ENCODE measurements at places on chromosomes 7 and 10.

GRCh38 chr10:83165265-83165664, 974.0 kb upstream of the GHITM start:
- peak; percentile 19 for DNase-seq

GRCh38 chr10:63666836-63667383, 145.7 kb downstream of the REEP3 start:
- DNase-seq = no peak

DNA sequence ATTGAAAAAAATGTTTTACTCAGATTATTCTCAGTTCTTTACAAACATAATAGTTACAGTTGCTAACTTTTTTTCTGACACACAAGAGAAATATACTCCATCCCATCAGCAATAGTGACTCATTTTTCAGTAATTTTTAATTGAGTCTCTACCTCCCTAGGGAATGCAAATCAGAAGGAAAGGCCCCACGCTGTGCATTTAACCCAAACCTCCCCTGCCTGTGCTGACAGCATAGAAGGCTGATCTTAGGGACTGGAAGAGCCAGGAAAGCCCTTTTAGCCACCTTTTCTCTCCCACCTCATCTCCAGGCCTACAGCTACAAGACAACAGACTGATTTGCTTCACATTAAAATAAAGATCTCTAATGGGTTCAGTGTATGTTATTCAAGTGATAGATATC, 24.7 kb upstream of the PIK3CG start:
- no peak for DNase-seq

- DNase-seq = no peak
Measured at GRCh38 chr7:32494946-32495297, 367 bp upstream of the AVL9 start.

DNA sequence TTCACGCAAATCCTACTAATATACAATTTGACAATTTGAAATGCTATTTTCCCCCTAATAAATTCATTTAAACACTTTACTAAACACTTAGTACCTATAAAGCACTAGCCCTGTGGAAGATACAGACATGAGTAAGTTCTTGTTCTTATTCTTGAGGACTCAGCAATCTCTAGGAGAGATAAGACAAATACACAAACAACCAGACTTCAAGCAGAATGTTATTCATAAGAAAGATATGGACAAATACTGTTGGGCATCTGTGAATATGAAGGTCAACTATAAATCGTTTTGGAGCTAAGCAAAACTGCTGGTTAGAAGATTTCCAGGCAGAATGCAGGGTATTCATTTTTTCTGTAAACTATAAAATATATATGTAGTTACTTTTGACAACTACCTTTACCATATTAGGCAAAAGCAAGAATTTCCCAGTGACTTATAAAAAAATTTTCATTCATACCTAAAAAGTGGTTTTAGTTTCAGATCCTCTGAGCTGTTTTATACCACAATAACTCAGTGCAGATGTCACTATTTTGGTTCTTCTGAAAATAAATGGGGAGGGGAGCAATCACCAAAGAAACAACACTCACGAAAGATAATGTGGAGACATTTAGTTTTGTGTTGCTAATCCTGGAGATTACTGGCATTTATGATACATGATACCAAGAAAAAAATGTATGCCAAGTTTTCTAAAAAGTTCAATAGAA, 3.8 kb downstream of the VPS41 start:
- DNase-seq = no peak

DNA sequence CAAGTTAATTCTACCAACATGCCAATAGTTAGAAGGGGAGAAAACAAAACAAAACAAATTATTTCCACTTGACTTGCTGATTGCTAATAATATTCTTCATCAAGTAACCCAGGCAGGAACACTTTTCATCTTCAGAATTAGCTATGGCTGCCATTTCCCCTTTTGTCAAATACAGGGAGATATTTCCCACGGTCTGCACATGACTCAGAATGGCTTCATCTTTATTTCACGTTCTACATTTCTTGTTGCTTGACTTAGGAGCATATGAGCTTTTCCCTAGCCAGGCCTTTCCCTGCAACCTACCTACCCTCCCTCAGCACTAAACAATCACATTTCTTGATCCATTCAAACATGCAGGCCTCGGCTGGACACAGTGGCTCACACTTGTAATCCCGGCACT, 6.5 kb downstream of the CPVL start:
- no peak for DNase-seq

- no peak for DNase-seq
Measured at GRCh38 chr10:79327090-79327457, 20.2 kb upstream of the PPIF start.

DNA sequence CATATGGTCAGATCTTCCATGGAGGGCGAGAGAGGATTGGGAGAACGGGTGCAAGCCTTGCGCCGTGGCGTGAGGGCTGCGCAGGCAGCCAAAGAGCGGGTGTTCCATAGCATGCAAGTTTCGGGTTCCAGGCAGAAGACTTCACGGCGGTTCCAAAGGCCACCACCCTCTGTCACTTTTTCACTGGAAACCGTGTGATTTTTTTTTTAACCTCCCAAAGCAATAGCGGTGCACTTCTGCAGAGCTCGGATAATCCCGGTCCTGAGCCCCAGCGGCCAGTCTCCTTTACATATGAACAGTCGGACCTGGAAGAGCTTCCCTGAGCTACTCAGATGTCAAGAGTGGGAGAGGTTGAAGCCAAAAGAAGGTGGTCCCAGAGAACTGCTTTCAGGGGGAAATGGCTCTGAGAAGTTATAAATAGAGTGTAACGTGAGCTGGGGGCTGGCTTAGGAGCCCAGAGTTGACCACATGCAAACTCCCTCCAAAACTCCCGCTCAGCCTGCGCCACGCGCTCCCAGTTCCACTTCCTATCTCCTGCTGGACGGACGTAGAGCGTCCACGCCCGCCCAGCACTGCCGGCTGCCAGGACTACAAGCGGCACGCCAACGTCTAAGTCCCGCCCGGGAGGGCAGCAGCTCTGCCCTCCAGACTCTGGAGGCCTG, at the start of gene MEOX2:
MEOX2 (minus strand) TSS at position 389 of the 662 bp plus-strand sequence; CDS start at position 108, 281 bp downstream.
- DNase-seq = no peak

DNA sequence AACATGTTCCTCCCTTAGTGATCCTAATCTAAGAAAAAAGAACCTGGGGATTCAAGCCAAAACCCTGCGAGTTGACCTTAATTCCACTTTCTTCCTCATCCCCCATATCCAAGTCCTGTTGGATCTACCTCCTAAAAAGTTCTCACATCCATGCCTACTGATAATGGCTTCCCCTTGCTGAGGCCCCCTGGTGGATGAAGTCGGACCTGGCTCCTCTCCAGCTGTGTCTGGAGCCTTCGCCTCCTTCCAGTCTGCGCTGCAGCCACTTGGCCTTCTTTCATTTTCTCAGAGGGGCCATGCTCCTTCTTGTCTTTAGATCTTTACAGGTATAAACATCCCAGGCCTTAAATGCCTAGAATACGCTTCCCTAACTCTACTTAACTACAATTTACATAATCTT, 8.1 kb downstream of the PDE1C start:
- DNase-seq = peak; percentile 66

GRCh38 chr10:94133239-94133638, 139.5 kb downstream of the PLCE1 start:
- no peak for DNase-seq

DNA sequence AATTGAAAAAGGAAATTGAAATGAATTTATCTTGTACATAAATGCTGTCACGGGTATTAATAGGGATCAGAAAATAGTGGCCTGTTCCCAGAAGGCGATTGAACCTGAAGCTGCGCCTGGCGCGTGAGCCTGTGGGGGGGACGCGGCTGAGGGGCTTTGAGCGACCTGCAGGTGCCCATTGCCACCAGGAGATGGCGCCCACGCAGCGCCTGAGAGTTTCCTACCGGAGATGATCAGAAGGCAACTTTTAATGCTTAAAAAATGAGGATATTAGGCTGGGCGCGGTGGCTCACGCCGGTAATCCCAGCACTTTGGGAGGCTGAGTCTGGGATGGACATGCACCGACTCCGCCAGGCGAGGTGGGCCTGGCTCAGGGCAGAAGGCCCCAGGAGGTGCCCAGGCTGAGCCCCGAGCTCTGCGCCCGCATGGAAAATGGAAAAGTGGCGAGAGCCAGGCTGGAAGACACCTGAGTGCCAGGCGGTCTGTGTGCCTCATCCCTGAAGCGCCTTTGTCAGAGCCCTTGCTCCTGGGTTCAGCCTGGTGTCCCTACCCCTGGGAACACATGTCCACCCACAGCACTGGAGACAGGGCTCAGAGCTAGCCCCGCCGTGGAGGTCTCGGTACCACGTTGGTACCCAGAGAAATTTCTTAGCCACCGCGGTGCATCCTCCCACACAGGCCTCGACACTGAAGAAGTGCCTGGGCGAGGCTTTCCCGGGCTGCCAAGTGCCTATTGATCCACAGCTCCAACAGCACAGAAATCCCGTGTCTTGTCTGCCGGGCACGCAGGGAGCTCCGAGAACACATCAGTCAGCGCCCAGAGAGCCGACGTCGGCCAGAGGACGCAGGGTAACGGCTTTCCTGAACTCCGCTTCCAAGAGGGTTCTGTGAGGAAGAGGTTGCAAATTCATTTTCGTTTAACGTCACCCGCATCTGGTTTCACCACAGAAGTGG, 117.4 kb downstream of the INPP5A start:
- no peak for DNase-seq

- no peak for DNase-seq
Measured at GRCh38 chr7:121521711-121522400, 125.7 kb upstream of the FAM3C start.

- no peak for DNase-seq
Measured at GRCh38 chr10:16423599-16423998, 13.2 kb upstream of the PTER start.

DNA sequence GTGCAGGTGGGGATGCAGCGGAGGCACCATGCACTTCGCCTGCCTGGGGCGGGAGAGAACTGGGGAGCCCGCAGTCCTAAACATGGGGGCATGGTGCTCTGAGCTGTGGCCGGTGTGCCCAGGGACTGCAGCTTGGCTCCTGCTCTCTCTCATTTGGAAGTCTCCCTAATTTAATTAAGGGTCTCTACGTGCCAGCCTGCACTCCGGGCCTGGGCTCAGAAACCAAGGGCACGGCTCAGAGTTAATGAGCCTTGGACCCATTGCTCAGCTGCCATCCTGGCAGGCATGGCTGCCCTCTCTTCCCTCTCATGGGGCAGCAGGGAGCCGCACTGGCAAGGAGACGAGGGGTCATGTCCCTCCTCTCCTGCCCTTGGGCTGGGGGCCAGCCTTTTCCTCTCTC, 115.6 kb downstream of the CDH23 start:
- DNase-seq = no peak

DNA sequence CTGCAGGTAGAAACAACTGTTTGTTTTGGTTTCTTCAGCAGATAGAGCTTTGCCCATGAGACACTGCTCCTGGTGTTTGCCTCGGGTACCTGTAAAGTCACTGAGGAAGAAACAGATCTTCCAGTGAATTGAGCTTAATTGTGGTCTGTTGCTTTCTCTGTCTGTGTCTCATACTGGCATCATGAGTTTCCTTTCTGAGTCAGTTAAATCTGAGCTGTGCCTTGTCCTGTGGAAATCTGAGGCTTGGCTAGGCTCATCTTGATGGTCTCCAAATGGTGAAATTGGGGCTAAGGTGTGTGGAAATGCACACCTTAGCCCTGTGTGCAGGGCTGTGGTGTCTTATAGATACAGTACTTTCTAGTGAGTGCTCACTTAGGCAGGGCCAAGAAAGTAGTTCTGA, 67.4 kb downstream of the GBF1 start:
- DNase-seq = no peak

DNA sequence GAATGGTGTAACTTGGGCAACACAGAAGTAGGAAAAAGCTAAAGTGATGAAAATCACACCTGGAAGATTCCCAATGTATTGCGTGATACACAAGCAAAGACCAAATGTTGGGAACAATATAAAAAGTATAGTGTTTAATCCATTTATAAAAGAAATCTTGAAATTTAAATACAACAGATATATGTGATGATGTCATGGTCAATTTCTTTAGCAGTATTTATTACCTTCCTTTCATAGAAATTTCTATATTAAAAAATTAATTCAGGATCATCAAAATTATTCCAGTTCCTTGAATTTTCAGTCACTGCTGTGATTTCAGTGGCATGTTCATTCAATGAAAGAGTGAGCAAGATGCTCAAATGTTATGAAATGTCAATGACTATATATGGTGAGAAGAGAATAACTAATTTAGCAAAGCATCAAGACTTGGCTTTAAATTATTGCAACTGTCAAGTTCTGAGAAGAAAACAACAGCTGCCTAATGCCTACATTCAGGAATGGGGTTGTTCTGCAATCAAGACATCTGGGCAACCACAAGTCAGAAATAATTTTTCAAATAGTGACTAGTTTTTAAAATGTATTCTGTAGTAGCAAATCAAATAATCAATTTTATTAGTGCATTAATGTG, 308.8 kb downstream of the SEMA3D start:
- DNase-seq = no peak

DNA sequence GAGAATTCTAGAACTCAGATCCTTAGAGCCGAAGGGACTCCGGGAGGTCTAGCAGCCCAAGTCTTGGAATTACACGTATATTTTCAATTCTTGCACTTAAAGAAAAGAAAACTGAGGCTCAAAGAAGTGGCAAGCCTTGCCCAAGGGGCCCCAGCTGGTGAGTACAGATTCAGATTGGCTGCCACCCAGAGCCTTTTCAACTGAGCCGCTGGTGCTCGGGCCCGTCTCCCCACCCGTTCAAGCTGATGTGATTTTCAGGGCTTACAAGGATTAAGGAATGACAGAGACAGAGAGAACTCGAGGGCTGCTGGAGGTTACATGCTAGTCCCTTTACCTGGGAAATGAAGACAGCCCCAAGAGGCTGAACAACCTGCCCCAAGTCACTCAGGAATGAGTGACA, 117.8 kb downstream of the ABLIM1 start:
- no peak for DNase-seq

GRCh38 chr10:71962901-71963300, 1.3 kb upstream of the CHST3 start:
- no peak for DNase-seq

GRCh38 chr7:111486472-111487142, 75.7 kb downstream of the IMMP2L start:
- peak; percentile 33 for DNase-seq

GRCh38 chr10:128744811-128745305, 618.6 kb upstream of the MKI67 start:
- DNase-seq = no peak

DNA sequence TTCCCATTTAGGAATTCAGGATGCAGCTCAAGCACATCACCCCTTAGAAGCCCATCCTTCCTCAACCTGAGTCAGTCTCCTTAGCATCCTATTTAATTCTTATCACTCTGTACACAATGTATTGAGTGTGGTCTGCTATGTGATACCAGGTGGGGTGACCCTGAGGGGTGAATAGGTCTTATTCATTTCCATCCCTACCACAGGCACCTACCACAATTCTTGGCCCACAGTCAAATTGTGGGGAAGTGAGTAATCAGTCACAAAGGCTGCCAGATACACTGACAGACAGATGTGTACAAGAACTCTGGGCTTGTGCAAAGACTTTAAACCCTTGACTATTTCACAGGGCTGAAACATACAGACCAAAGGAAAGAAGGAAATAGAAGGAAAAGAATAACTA, 560.5 kb downstream of the PARD3 start:
- DNase-seq = no peak

- DNase-seq = peak; percentile 56
Measured at GRCh38 chr7:17769918-17770317, 170.4 kb downstream of the SNX13 start.
